ENCODE measurements at places on chromosomes 2 and 18.

DNA sequence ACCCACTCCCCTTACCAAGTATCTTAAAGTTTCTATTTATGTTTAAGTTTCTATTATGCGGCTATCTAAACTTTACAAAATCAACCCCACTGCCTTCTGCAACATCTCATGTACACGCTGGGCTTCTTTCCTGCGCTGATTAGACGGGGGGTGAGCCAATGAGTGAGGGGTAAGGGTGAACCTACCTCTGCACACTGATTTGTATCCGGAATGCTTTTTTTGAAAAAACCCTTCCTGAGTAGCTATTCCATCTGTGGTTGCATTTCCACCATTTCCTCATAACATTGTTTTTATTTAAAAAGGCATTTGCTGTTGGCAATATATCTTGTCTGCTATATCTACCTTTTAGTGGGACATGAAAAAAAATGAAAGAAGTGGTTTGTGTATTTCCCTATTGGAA lies 6.3 kb downstream of the ALPG start:
- no peak for DNase-seq

DNA sequence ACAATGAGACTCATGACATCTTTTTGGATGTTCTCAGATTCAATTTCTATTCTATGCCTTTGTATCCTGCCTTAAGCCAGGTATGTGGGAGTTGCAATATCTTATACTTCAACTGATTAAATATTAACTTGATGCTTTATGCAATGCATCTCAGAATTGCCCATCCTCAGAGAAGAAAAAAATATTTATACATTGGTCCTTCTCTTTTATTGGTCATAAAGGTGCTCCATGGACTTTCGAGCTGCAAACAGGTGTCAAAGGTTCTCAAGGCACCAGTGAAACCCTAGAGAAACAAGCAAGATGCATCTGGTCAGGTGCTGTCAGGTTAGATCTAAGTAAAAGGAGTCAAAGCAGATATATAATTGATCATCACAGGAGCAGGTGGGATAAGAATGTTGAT lies 690.5 kb downstream of the PLCL1 start:
- DNase-seq = no peak

DNA sequence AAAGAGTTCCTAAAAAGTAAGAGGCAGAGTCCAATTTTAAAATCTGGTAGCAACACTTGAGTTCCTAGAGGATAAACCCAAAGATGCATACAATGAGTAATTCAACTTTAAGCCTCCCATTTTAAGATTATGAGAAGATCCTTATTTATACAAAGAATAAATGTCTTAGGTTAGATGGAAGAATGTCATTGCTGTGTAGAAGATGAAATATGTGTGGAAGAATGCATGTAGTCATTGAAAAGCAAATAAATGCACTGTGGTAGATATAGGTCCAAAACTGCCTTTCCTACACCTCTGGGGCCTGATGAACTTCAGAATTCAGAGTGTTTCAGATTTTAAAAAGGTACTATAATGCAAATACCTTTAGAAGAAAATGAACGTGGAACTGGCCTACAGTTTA lies 58.7 kb upstream of the LRP1B start:
- DNase-seq = no peak

GRCh38 chr2:238370094-238370822 lies 49.9 kb downstream of the TRAF3IP1 start:
- DNase-seq = no peak

- DNase-seq = no peak
Observed at GRCh38 chr2:20524412-20525040, 77.7 kb downstream of the RHOB start.

DNA sequence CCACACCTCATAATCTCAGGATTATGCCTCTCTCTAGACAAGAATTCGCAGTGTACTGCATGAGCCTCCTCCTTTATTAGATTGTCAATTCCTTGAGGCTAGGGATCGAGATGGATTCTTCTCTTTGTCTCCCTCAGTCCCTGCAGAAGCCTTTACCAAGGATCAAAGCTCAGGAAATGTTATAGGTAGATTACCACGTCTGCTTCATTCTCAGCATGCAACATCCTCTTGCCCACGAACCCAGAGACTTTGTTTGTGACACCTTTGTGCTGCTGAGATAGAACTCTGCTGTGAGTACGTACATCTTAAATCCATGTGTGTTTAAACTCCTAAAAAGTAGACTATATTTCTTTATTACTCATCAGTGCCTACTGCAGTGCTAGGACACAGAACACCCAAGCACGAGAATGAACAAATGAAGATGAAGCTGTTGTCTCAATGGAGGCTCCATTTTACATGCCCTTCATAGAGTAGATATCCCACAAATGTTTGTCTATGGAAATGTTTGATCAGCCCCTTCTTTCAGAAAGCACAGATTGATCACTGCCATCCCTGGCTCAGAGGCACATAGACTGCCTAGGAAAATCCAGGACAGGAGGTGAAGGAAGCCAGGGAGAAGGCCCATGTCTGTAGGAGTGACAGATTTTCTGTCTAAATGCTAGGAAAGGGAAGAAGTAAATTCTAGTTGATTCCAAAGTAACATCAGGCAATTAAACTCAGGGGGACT lies 98.8 kb upstream of the KLHL29 start:
- DNase-seq = no peak

- DNase-seq = no peak
Observed at GRCh38 chr2:62858231-62858832, 152.8 kb downstream of the EHBP1 start.

- DNase-seq = no peak
Observed at GRCh38 chr2:216108310-216108966, 710 bp upstream of the XRCC5 start.

DNA sequence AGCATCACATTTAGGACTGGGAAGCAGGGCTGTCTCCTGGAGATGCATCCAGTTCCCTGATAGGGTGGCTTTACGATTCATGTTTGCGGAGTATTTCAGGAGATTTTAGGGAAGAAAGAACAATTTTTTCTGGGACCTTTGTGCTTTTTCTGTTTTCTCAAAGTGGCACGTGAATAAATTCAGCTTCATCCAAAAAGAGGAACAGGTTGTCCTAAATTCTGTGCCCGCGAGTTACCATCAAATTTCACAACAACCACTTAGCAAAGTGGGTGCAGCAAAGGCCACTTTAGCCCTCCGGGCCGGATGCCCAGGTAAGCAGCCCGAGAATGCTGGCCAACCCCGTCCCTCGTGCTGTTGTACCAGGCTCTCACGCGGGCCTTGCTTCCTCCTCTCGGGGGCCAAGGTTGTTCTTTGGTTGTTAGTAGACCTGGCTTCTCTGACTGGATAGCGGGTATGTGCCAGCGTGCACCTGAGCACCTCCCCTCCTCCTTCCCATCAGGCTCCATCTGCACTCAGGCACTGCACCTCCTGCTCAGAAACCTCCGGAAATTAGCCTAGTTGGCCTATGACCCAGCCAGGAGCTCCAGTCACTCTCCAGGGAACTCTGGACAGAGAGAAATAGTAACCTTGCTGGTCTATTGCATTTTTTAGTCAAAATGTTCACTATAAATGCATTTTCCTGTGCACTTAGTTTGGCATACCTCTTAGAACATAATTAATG lies 83.0 kb downstream of the CMPK2 start:
- DNase-seq = no peak

- DNase-seq = no peak
Observed at GRCh38 chr2:55010915-55011314, 39.3 kb downstream of the RTN4 start.

- no peak for DNase-seq
Observed at GRCh38 chr18:49733321-49733720, 80.0 kb downstream of the ACAA2 start.
